ENCODE measurements at places on chromosomes 12 and 14.

GRCh38 chr12:13124656-13125505, 21.4 kb upstream of the GSG1 start:
- no peak for DNase-seq

DNA sequence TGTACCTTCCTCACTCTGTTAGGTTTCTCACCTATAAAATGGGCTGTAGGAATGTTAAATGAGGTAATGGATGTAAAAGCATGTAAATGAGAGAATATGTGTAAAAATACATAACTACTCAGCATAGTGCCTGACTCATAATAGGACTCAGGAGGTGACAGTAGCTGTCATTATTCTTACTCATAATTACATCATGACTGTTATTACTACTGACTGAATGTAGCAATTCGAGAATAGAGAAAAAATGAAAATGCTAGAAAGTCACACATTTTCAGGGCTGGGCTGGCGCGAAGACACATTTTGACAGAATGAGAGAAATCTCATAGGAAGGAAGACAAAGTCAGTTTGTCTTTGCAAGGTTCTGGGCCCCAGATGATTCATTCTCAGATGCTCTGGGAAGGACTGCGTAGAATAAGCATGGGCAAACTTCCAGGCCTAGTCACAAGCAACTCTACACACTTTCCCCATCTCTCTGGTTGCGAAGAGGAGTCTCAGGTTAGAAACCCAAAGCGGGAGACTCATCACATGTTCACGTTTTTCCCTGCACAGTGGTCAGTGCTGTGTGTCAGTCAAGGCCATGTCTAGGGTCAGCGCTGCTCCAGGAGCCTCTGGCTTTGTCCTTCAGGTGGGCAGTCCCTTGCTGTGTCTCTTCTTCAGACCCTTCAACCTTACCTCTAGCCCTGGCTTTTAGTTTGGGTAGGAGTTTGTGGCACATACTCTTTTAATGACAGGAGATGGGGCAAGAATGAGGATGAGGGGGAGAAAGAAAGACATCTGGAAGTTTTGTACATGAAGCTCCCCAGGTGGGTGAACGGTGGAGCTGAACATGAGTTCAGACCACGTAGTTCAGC, 8.4 kb downstream of the GPRC5A start:
- DNase-seq = peak; percentile 77

GRCh38 chr12:45974171-45974719, 16.1 kb downstream of the SCAF11 start:
- DNase-seq = no peak

DNA sequence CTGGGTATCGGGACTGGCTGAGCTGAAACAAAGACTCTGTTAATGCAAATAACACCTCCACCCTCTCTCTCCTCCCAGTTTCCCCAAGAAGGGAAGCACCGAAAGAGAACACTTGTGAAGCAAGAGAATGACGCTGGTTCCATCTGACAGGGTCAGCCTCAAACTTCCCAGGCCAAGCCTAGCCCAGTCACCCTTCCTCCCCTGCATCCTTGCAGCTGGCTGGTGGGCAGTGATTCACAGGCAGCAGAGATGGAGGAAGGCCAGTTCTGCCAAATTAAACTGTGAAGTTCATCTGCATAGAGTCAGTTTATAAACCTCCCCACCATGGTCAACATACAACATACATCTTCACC, 2.8 kb downstream of the LRRC74A start:
- DNase-seq = no peak

DNA sequence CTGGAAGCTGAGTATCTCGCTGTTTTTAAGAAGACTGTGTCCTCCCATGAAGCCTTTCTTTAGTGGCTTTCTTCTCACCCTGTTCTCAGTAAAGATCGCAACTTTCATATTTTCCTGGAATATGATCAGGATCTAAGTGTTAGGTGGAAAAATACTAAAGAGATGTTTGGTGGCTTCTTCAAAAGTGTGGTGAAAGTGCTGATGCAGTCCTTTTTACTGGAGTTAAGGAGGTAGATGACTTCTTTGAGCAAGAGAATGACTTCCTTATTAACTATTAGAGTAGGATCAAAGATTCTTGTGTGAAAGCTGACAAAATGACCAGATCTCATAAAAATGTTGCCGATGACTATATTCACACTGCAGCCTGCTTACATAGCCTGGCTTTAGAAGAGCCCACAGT, 141.6 kb downstream of the SLC5A8 start:
- DNase-seq = no peak

GRCh38 chr14:68666899-68667298, 126.0 kb downstream of the ZFP36L1 start:
- DNase-seq = no peak

DNA sequence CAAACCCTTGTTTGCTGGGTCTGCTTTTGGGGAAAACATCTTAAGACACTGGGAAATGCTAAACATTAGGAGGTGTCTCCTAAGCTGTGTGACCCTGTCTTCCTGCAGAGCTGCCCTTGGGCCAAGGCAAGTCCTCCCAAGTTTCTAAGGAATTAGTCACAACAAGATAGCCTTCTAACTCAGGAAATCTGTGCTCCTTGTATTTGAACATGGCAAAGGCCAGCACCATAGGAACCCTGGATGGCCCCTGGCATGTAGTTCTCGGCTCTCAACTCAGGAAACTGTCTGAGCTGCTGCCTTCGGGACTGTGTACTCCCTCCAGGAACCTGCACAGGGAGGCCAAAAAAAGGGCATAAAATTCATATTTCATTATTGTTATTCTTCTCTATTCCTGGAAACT, 37.6 kb upstream of the LTBP2 start:
- DNase-seq = no peak

GRCh38 chr12:11902525-11902875, 168.2 kb upstream of the BCL2L14 start:
- DNase-seq = no peak

DNA sequence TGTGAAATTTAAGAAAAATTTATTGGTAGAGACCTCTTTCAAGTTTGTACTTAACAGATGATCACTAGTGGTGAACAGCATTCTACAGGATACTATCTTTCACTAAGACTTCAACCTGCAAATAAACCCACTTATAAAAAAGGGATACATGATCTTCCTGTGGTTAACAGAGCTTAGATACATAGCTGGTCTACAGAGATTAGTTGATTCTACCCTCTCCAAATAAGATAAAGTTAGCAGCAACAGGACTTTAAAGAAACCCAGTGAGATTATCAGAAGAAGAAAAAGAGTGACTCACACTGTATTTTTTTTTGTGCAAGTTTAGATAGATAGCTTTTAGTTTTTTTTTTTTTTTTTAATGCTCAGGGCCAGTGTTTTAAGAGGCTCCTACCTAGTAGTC, 34.5 kb downstream of the USP44 start:
- no peak for DNase-seq

DNA sequence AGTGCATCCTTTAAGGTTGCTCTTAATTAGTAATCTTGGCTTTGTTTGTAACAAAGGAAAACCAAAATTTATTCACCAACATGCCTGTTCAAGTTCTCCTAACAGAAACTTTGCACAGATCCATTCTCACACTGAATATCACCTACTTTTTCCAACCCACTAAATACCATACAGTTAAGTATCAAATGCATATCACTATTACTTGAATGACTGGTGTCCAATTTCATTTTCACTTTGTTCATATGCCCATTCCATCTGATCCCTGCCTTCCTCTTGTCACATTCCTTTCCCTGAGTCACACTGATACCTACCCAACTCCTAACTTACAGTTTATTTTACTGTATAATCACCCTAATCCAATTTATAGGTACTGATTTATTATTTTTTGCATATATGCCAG, 286.4 kb downstream of the NELL2 start:
- no peak for DNase-seq

- DNase-seq = peak; percentile 7
Observed at GRCh38 chr14:105527381-105527825, 1.0 kb downstream of the TMEM121 start.

DNA sequence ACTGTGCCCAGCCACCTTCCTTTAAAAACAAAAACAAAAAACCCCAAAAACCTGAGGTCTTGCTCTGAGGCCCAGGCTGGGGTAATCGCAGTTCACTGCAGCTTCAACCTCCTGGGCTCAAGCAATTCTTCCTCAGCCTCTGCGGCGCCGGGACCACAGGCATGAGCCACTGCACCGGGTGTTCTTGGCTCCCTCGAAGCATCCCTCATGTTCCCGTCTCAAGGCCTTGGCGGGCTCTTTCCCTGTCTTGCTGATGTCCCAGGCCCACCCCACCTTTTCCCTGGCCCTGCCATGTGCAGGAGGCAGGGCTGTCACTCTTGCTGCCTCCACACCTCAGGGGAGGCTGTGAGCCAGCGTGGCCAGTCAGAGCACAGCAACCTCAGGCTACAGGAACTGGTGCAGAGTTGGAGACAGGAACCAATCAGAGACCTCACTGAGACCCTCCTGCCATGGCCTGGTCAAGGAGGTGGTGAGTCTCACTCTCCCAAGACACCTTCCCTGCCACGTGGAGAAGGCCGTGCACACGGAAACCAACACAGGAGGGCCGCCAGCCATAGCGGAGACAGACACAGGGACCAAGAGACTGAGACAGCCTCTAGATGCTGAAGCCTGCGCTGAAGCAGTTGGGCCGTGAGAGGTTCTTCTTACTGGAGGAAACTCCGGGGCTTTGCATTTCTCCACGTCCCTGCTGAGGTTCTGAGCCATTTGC, 6.0 kb upstream of the AMN start:
- DNase-seq = no peak

GRCh38 chr14:23409475-23409874, 1.4 kb upstream of the MYH6 start:
- no peak for DNase-seq

- no peak for DNase-seq
Observed at GRCh38 chr14:32633224-32633859, 304.2 kb downstream of the AKAP6 start.

GRCh38 chr12:117441751-117442150, 80.3 kb upstream of the NOS1 start:
- no peak for DNase-seq

DNA sequence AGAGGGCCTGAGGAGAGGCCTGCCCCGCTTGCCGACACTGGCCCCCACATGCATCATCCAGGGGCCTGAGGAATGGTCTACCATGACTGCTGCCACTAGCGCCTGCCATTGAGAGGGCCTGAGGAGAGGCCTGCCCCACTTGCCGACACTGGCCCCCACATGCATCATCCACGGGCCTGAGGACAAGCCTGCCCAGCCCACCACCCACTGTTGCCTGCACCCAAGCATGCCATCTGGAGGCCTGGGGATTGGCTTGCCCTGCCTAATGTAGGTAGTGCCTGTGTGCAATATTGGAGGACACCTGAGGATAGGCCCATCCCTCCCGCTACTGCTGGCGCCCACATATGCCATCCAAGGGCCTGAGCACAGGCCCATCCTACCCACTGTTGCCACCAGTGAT, 24.4 kb downstream of the CYP46A1 start:
- DNase-seq = no peak

GRCh38 chr14:92696366-92696765, 52.1 kb downstream of the LGMN start:
- DNase-seq = no peak

GRCh38 chr12:45732936-45733335, 3.4 kb downstream of the ARID2 start:
- DNase-seq = no peak

DNA sequence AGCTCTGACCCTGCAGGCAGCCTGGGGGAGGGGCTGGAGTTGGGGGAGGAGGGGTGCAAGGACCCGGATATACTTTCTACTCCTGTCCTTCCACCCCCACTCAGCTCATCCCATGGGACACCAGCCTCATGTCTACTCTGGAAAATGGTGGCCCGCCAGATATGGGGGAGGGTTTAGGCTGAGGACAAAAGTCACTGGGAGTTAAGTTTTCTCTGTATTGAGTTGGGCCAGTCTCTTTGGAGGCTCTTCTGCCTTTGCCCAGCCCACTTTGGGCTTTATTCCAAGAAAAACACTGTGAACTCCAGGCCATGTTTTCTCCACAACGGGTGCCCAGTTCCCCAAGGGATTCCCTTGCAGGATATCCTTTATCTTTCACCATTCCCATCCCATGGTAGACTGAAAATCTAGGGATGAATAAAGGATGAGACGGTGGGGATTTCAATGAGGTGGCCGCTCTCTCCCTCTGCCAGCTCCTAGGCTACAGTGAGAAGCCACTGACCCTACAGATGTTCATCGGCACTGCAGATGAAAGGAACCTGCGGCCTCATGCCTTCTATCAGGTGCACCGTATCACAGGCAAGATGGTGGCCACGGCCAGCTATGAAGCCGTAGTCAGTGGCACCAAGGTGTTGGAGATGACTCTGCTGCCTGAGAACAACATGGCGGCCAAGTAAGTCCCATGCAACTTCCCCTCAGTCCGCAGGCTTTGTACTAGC, 4.9 kb downstream of the NFATC4 start:
- DNase-seq = no peak

- no peak for DNase-seq
Observed at GRCh38 chr14:21534576-21534975, 8.4 kb upstream of the SALL2 start.

DNA sequence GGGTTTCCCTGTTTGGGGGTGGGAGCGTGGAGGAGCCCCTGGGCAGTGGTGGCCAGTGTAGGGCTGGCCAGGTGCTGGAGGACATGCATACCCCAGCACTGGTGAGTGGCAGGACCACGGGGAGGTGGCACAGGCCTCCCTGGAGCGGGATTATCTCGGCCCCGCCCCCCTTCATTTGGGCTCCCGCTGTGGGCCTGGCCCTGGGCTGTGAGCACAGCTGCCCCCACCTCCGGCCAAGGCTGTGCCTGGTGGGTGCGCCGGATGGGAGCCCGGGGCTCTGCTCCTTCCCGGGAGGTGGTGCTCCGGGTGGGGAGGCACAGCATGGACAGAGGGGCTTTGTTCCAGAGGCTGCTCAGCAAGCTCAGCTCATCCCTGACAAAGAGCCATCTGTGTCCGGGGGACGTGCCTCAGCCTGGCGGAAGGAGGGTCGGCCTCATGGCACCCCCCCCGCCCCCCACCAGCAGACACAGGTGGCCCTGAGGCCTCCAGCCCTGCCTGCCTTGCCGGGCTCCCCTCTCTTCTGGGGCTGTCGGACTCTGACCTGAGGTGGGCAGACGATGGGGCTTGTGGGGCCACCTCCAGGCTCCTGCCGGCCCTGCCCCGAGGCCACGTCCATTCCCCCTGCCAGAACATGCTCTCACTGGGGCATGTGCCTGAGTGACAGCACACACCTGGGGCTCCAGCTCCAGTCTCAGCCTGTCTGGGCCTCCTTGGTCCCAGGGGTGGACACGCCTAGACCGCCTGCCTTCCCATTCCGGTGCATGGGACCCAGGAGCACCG, 8.4 kb downstream of the TEDC1 start:
- no peak for DNase-seq

- DNase-seq = no peak
Observed at GRCh38 chr12:104571328-104571727, 114.6 kb downstream of the CHST11 start.

DNA sequence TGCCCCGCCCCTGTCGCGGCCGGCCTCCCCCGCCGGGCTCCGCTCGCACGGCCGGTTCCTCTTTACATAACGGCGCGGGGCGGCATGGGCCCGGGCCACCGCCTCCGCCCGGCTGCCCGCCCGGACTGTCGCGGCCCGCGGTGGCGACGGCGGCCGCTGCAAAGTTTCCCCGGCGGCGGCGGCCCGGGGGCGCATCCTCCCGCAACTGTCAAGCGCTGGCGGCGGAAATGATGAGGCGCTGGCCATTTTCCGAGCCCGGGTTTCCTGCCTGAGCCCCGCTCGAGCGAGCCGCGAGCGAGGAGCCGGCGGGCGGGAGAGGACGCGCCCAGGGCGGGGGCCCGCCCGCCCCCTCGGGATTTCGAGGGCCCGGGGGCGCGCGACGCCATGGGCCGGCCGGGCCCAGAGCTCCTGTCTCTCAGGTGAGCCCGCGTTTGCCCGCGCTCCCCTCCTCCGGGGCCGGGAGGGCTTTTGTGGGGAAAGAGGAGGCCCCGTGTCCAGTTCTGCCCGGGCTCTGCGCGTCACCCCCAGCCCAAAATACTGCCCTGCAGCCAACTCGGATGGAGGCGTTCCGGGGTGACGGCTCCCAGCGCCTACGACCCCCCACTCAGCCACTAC, at the start of gene SH2B3:
Gene SH2B3, plus strand, starts transcription at position 65 of the 615 bp plus-strand sequence. CDS start 12,223 bp downstream, outside the sequence.
- peak; percentile 83 for DNase-seq
